ENCODE measurements at places on chromosomes 2 and 18.
A peak's percentile ranks its signal among the peaks of the same experiment; 100 is the strongest.

- no peak for DNase-seq
These were observed 22.1 kb downstream of the EHD3 start for GRCh38 chr2:31255911-31256571.

DNA sequence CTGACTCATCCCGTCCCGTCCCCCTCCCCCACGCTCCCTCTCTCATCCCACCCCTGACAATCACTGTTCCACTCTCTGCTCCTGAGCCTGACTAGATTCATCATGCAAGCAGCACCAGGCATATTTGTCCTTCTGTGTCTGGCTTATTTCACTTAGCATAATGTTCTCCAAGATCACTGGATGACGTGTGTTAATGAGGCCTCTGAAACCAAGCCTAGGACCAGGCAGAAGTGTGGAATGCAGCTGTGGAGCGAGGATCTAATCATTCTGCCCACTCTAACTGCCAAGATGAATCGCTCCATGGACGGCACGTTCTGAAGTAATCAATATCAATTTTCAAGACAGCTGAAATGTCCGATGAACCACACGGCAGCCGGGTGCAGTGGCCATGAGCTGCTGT, 122.4 kb upstream of the ZNF236 start:
- DNase-seq, result no peak

- no peak for DNase-seq
These were observed 64.7 kb downstream of the SKA1 start for GRCh38 chr18:50439460-50440015.

GRCh38 chr2:241482126-241482955, 26.0 kb downstream of the STK25 start:
- no peak for DNase-seq

GRCh38 chr2:70685771-70686171, 82.2 kb downstream of the ADD2 start:
- DNase-seq, result no peak

DNA sequence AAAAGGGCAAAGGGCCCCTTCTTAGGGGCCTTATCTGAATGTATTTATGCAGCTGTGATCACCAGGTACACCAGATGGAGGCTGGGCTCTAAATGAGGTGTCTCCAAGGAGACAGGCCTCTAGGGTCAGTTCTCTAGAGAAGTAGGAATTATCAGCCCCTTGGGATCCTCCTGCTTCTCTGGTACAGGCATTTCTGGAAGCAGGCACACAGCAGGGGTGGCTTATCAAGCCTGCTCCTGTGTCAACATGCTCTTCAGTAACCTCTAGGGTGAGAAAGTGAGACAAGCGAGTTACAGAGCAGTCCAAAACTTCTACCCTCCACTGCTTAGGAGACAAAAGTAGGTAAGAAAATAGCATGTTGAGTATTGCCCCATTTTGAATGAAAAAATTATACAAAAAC, 13.8 kb downstream of the TPGS2 start:
- no peak for DNase-seq

- DNase-seq, result no peak
These were observed 697.1 kb downstream of the SOCS6 start for GRCh38 chr18:70985948-70986347.

- no peak for DNase-seq
These were observed 24.2 kb downstream of the MYL12B start for GRCh38 chr18:3286159-3286558.

DNA sequence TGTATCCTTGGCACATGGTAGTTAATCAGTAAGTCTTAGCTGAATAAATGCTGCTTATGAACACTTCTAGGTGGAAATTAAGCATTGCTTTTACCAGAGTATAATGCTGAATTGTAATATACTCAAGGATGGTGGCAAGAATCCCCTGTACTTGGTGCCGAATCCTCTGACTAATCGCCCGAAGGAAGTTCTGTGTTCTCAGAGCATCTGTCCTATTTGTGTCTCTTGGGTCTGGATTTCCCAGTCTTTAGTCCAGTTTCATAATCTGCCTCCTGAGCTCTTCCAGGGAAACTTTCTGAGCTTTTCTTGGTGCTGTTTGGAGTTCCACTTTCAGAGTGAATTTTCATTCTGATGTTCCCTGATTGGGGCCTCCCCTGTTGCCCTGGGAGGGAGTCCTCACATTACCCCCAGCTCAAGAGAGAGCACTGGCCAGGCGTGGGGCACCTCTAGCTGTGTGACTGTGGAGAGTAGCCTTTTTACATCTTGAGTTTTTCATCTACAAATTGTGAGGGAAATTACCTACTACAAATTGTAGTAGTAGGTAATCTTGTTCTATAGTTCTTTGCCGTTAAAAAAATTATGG, 144.9 kb downstream of the LTBP1 start:
- no peak for DNase-seq

DNA sequence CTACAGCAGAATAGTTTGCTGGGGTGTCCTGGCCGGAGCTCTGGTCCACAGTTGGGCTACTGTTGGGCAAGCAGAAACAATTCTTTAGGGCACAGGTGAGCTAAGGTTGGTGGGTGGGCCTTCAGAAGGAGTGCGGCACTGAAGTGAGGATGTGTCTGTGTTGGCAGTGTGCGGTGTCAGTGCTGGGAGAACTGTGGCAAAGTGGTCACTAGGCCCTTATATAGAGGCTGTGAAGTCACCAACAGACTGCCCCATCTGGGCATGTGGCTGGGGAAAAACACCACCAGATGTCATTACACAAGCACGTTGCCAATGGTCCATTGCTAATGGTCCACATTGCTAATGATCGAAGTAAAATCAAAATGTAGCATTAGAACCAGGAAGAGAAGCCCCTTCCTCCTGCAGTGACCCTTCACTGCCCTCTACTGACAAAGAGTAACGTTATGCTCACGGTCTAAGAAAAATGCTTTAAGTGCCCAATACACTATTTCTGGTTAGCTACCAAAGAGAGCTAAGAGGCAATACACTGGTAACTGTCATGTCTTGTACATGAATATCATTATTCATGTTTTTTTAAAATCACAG, 21.3 kb downstream of the SCN1A start:
- DNase-seq, result no peak

- no peak for DNase-seq
These were observed 58.1 kb downstream of the REV1 start for GRCh38 chr2:99431587-99432275.

DNA sequence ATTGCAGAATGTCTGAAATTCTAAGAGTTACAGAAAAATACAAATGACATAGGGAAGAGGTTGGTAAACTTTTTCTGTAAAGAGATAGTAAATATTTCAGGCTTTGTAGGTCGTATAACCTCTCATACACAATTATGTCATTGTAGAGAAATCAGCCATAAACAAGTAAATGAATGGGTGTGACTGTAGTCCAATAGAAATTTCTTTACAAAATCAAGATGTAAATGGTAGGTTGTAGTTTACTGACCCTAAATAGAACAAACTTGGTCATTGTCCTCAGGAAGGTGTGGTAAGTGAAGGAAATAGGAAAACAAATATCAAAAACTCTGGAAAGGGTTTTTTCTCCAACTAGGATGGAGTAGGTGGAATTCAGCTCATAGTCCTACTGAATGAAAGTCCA, 415.5 kb upstream of the SPHKAP start:
- no peak for DNase-seq

DNA sequence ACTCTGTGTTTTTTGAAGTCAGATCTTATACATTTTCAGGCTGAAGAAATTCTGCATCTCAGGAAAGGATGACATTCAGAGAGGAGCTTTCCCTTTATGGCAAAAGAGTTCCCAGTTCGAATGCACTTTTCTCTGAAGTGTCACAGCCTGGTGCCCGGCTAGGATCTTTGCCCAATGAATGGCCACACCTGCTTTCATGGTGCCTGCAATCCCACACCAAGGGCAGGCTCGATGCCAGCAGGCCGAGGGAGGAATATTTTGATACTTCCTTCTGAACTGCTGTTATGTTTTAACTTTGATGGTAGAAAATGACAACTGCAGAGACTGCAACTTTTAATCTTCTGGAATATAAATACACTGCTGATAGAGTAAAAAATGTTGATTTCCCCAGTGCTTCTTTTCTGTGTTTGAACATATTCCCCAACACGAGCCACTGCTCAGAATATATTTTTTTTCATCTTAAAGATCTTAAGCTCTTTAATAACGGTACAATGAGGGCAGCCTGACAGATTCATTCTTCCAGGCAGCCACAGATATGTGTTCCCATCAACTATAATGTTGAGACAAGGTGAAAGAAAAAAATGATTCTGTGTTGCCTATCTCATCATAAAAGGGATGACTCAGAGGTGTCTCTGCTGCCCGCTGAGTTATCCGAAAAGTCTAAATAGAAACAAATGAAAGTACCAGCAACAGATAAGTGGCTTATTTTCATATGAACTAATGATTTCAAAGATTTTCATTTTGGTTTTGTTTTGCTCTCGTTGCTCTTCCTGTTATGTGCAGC, 848.5 kb downstream of the DCDC2C start:
- DNase-seq, result no peak

GRCh38 chr2:113979191-113980128, 89.6 kb downstream of the ACTR3 start:
- peak; percentile 28 for DNase-seq

DNA sequence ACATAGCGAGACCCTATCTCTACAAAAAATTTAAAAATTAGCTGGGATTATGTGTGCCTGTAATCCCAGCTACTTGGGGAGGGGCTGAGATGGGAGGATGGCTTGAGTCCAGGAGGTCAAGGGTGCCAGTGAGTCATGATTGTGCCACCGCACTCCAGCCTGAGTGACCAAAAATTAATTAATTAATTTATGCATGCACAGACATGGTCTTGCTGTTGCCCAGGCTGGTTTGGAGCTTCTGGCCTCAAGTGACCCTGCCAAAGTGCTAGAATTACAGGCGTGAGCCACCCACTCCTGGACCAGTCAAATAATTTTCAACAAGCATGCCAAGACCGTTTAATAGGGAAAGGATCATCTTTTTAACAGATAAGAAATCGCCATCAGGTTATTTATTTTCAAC, 57.7 kb upstream of the TFCP2L1 start:
- DNase-seq, result no peak

GRCh38 chr2:131093696-131094462, 619 bp upstream of the FAM168B start:
- DNase-seq, result peak; percentile 47

DNA sequence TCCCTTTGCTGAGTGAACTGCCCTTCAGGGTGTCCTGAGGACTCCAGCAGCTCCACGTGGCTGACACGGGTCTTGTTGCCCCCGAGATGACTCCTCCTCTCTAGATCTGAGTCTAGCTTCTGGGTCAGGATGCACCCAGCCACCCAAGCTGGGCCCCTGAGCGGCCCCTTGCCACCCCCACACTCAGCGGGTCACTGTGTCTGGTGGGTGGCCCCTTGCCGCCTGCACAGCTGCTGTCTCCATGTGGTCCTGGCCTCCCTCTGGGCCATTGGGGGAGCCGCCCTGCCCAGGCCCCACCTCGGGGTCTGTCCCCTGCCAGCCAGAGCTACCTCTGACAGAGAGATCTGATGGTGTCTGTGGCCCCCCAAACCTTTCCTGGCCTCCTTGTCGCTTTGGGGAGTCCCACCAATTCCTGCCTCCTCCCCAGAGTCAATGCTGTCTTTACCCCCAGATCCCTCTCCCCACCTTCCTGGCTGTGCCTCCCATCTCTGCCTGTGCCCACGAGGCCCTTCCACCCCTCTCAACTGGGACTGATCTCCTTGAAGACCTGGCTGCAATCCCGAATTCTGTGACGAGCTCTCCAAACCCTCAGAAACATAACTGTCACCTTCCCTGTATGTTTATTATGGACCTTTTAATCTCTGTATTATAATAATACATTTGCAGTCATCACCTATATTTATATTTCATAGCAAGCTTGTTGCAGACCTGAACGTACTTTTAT, 46.5 kb downstream of the TWIST2 start:
- DNase-seq, result no peak

DNA sequence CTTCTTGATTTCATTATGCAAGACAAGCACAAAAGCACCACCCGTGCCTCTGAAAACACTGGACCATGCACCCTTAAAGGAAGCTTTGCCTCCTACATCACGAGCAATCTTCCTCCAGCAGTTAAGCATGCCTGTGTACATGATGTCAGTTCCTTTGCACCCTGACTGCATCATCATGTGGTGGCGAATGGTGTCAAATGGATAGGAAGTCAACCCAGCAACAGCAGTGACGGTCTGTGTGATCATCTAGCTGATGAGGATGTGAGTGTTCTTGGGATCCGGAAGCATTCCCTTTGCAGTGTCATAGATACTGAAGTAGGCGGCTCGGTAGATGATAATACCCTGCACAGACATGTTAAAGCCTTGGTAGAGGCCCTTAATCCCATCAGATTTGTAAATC, 240.7 kb upstream of the FAM98A start:
- no peak for DNase-seq

DNA sequence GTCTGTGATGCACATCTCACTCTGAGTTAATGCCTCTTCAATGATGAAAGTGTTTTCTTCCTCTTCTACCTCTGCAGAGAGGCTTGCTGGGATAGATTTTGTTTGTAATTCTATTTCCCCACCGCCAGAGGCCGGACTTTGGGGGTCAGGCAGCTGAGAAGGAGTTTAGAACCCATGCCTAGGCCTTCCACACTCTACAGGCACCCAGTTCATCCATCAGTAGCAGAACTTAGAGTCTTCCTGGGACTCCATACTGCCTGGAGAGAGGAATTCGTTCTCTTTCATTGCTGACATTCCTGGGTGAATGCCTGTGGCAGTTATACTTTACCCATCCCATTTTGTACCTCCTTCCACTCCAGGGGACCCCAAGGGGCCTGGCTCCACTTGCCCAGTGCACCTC, 9.1 kb downstream of the TPRKB start:
- no peak for DNase-seq

- peak; percentile 65 for DNase-seq
These were observed 30.4 kb downstream of the LBH start for GRCh38 chr2:30261695-30262211.

GRCh38 chr18:3132700-3133099, 87.1 kb downstream of the MYOM1 start:
- DNase-seq, result no peak

GRCh38 chr2:134250840-134251461, 2.9 kb upstream of the MGAT5 start:
- no peak for DNase-seq

DNA sequence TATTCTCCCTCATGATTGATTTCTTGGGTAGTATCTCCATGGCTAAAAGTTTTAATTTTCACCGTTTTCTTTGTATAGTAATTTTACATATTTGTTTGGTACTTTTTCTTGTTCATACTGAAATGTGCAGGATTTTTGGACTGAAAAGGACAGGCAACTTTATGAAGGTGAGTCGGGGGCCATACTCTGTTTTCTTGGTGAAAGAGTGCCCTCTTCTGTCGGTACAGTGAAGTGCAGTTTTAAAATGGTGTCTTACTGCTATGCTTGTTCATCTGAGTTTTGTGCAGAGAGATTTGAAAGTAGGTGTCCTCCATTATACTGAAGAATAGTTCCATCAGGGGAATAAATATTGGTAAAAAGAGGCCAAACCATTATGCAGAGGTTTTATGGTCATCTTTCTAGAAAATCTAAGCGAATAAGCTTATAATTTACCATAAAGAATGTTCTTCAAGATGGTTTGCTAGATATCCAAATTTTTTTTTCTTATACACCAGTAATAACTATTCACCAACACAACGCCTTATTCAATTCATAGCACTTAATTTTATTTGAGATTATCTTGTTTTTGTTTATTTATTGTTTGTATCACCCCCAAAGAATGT, 8.7 kb upstream of the SERPINB13 start:
- no peak for DNase-seq
